Natural killer cell (primary cell): ENCODE measurements at places on chromosomes 3 and 15. TPM values are rescaled to one million over a fixed set of nuclear protein-coding genes. Genes with fewer than 3 reads are reported as not detected.

ARMC8 gene
- 75.4 TPM for total RNA-seq

SLC25A38 gene
- total RNA-seq, result 44.7 TPM

EXOG gene
- 27.3 TPM for total RNA-seq

RGMA gene
- not detected for total RNA-seq

DAPK2 gene
- total RNA-seq, result 25.3 TPM

SPINT1 gene
- 1.7 TPM for total RNA-seq

ANKUB1 gene
- not detected for total RNA-seq

NRROS gene
- total RNA-seq, result 32.5 TPM

CADPS gene
- total RNA-seq, result not detected

EPHA3 gene
- total RNA-seq, result not detected

SLC9A9 gene
- total RNA-seq, result 29.1 TPM

ACKR2 gene
- total RNA-seq, result 0.95 TPM

CFAP100 gene
- total RNA-seq, result not detected

HHATL gene
- total RNA-seq, result not detected

GOLGA8H gene
- 2.3 TPM for total RNA-seq

LRRC31 gene
- not detected for total RNA-seq

SLC9C1 gene
- total RNA-seq, result not detected

PRR23B gene
- not detected for total RNA-seq

XIRP1 gene
- total RNA-seq, result 0.40 TPM

SCAMP5 gene
- 0.09 TPM for total RNA-seq

ANKRD34C gene
- not detected for total RNA-seq

GOLGA8J gene
- total RNA-seq, result 6.0 TPM

SH2D7 gene
- total RNA-seq, result not detected

RTP4 gene
- 8.0 TPM for total RNA-seq

GOLGA8M gene
- total RNA-seq, result 10.2 TPM

ATP10A gene
- 67.0 TPM for total RNA-seq

THSD4 gene
- not detected for total RNA-seq

PTPRG gene
- 2.5 TPM for total RNA-seq

CPN2 gene
- total RNA-seq, result not detected

ZMYND10 gene
- total RNA-seq, result 3.5 TPM

EXD1 gene
- total RNA-seq, result not detected

CCR3 gene
- 1.5 TPM for total RNA-seq

MORC1 gene
- not detected for total RNA-seq

CNBP gene
- 223 TPM for total RNA-seq

TRPM1 gene
- total RNA-seq, result not detected

CFAP91 gene
- total RNA-seq, result not detected

ERC2 gene
- total RNA-seq, result not detected

IL17RC gene
- 0.77 TPM for total RNA-seq

SNRPN gene
- total RNA-seq, result 64.1 TPM

GPR149 gene
- not detected for total RNA-seq

CCR1 gene
- total RNA-seq, result 2.1 TPM

ARHGAP11A gene
- total RNA-seq, result 8.1 TPM

GRK7 gene
- total RNA-seq, result 0.16 TPM

SNX33 gene
- total RNA-seq, result 2.5 TPM

TGM5 gene
- not detected for total RNA-seq

CPLX3 gene
- total RNA-seq, result 0.16 TPM

MKRN2OS gene
- not detected for total RNA-seq

STRIT1 gene
- total RNA-seq, result not detected

CHL1 gene
- total RNA-seq, result not detected

FANCD2OS gene
- not detected for total RNA-seq

DUOXA2 gene
- not detected for total RNA-seq

DPPA2 gene
- not detected for total RNA-seq

ADAMTS9 gene
- not detected for total RNA-seq

FBXL2 gene
- not detected for total RNA-seq
